Fibroblast of gingiva (primary cell): ENCODE measurements at places on chromosomes 6 and 20.
A peak's percentile ranks its signal among the peaks of the same experiment; 100 is the strongest.

DNA sequence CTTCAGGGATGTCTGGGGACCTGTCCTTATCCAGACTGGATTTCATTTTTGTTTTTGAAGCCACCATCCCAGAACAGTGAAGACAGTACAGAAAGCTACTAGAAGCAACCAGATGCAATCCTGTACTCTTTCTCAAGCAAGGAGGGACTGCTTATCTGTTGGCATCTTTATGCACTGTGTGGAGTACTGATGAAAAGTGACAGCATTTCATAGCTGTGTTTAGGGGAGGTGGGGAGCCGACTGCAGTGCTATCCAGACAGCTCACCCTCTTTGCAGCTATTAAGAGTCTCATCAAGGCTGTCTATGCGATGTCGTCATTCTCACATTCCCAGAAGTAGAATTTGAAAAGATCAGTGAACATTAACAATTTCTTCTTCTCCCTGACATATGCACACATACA is 5.5 kb downstream of the ZDHHC14 start:
- DNase-seq = no peak

GRCh38 chr6:17740559-17741220 is 34.0 kb upstream of the NUP153 start:
- DNase-seq = no peak

GRCh38 chr20:1414982-1415381 is 22.1 kb upstream of the FKBP1A start:
- peak; percentile 53 for DNase-seq

DNA sequence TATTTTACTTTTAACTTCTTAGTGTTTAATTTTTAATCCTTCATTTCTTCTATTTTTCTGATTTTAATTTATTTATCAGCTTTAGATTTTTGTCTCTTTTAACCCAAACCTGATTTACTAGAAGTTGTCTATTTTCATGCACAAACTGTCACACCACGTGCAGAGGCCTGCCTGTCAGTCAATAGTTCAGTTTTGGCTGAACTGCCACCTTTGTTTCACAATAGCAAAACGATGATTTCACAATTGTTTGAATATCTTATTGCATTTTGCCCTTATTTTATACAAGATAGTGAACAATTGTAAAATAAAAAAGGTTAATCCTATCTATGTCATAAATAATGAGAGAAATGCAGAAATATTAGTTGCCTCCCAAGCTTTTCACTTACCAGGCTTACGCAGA is 24.0 kb upstream of the PPP1R3G start:
- no peak for DNase-seq

DNA sequence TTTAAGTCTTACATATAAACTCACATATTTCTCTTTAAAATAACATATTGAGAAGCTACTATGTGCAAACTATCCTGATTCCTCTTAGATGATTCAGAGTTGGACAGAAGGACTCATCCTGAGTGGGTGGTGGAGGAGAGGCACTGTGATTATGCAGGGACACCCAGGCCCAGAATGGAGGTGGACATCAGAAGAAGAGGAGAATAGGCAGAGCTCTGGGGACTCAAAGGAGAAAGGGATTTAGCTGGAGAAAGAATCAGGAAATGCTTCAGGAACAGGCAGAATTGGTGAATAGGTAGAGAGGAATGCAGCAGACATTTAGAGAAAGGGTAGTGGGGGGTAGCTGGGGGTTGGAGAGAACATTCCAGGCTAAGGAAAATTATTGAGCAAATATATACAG is 17.4 kb downstream of the RCAN2 start:
- no peak for DNase-seq

- DNase-seq = no peak
Observed at GRCh38 chr6:14789996-14790395, 455.9 kb upstream of the JARID2 start.

- no peak for DNase-seq
Observed at GRCh38 chr6:93040375-93040774, 379.0 kb downstream of the EPHA7 start.

GRCh38 chr6:155448668-155449449 is 6.8 kb downstream of the NOX3 start:
- DNase-seq = no peak

DNA sequence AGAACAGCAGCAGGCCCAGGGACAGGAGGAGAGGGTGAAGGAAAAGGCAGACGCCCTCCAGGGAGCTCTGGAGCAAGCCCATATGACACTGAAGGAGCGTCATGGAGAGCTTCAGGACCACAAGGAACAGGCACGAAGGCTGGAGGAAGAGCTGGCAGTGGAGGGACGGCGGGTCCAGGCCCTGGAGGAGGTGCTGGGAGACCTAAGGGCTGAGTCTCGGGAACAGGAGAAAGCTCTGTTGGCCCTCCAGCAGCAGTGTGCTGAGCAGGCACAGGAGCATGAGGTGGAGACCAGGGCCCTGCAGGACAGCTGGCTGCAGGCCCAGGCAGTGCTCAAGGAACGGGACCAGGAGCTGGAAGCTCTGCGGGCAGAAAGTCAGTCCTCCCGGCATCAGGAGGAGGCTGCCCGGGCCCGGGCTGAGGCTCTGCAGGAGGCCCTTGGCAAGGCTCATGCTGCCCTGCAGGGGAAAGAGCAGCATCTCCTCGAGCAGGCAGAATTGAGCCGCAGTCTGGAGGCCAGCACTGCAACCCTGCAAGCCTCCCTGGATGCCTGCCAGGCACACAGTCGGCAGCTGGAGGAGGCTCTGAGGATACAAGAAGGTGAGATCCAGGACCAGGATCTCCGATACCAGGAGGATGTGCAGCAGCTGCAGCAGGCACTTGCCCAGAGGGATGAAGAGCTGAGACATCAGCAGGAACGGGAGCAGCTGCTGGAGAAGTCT is 25.5 kb downstream of the C20orf173 start:
- DNase-seq = no peak

GRCh38 chr6:105893741-105894140 is 192.4 kb upstream of the PRDM1 start:
- no peak for DNase-seq

- peak; percentile 33 for DNase-seq
Observed at GRCh38 chr6:85677234-85677956, 34.7 kb upstream of the SYNCRIP start.

DNA sequence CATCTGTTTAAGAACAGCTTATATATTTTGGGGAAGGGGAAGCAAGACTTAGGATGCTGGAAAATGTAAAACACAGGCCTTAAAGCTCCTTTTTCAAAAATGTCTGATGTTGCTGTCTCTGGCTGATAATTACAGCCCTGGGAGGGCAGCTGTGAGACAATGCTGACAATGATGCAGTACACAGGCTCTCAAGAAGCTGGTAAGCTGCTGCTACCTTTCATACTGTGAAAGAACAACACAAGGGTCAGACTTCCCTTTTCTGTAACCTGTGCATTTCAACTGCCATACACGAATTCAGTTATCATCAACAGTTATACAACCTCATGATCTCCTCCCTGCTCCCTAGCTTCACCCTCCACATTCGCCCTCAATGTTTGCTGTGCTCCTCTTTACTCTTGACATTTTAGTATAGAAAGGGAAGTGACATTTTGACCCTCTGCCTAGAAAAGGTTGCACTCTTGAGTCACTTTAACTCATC is 25.2 kb downstream of the MAP7 start:
- DNase-seq = no peak

GRCh38 chr6:115908906-115909559 is 151.7 kb downstream of the FRK start:
- no peak for DNase-seq

- no peak for DNase-seq
Observed at GRCh38 chr20:137668-138490, 4.5 kb upstream of the DEFB126 start.

DNA sequence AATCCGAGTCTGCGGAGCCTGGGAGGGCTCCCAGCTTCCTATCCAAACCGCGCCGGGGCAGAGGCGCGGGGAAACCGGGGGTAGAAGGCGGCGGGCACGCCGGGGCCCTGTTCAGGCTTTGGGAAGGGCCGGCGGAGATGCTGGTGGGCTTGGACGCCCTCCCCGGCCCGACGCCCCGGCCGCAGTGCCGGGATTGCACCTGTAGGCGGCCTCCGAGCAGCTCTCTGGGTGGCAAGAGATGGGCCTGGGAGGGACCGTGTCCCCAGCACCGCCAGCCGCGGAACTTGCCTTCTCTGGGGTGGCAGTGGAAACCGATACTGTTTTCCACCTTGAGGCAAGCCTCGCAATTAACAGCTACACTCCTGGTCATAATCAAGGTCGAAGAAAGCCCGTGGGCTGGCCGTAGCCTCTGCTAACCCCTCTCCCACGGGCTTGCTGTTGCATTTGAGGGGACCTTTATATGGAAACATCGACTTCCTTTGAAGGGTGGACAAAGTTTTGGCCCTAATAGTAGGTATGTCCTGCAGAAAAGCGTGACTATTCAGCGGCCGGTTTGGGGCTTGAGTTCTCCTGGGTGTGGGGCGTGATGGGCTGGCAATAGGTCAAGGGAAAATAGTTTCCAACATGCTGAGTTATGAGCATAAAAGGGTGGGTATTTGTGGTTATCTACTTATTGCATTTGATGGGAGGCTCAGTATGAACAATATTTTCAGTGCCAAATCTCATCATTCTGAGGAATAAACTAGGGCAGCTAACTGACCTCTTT is 1.1 kb upstream of the JAG1 start:
- peak; percentile 70 for DNase-seq

DNA sequence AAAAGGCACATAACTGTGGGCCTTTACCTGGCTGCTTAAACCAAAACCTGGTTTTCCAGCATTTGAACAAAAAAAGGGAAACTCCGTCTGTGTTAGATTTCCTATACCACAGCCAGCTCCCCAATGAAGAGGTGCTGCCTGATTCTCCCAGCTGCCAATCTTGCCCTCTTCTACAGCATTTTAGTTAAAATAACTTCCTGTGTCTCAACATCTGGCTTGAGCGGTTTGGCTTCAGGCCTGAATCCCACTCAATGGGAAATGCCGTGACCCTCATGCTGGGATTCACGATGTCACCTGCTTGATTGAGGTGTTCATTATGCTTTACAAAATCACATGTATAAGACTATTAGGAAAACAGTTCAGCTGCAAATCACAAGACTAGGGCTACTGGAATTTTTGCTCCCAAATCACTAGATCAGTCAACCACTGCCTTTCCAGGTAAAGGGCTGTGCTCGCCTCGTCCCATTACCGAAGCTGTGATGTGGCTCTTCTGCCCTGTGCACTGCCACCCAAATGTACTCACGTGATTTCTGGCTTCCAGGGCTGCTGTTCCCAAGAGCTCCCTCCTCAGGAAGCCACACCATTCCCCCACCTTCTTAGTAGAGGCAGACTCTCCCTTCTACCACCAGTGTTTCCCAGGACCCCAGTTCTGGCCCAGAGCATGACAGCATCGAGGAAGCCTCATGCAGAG is 94.6 kb downstream of the PSMG4 start:
- no peak for DNase-seq

DNA sequence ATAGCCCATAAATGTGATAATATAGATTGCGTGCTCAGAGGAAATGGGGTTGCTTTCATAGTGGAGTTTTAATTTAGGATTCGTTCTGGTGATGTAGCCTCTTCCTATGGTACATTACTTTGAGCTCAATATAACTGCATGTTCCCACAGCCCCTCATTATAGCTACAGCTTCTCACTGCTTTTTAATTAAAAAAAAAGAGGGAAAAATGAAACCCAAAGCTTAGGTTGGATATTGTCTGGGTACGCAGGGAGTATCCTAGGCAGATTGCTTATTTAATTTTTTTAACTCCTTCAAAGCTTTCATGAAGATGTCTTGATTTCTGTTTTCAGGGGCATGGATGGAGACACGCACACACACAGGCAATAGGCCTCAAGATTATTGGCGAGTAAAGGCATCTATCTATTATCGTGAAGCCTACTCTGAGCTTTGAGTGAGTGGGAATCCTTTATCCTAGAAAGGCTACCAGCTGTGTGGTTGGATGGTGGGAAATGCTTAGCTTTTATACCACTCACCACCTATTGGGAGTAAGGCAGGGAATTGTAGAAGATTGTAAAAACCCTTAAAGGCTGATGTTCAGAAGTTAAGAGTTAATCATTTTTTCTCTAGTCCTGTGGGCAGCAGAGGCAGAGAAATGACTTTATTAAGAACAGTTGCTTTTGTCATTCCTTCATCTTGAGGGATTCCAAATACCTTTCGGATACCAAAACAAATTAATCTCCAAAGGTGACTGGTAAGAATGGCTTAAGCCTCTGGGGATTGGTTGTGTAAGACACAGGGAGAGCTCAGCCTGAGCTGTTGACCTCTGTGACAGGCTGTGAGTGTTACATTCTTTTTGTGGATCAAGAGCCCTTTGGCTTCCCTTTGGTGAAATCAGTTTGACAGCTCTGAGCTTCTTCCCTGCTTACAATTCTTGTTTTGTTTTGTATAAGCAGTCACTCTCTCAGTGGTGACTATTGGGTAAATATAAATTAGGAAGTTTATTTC is 33.4 kb downstream of the CTNNBL1 start:
- DNase-seq = peak; percentile 22

DNA sequence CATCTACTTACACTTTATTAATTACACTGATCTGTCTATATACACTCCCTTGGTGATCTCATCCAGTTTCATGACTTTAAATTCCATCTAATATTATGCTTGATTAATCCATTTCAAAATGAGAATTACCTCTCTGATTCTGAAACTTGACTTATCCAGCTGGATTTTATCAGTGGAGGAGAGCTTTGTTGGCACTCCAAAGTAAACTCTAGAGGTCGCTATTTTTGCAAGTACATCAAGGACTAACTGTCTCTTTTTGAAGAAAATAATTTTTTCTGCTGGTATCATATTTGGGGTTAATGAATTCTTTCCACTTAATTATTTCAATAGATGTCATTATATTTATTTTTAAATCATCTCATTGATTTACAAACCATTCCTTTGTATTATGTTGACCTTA is 630.3 kb upstream of the MAN1A1 start:
- DNase-seq = no peak

DNA sequence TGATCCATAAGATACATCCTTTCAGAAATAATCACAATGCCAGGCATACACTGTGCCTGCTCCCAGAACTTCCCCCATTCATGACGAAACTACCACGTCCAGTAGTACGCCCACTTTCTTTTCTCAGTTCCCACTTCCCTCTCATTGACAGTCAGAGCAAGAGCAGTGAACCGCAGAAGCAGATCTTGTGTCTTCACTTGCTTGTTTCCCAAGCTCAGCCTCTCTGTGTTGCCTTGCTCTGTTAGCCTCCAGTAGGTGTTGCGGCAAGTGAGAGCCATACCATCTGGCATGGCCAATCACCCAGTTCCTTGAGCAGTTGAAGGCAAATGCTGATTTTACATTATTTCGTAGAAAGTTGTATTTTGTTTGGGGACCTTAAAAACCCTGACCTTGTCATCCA is 11.7 kb downstream of the UST start:
- no peak for DNase-seq

- DNase-seq = no peak
Observed at GRCh38 chr6:141133346-141133745, 999.4 kb upstream of the GJE1 start.

- no peak for DNase-seq
Observed at GRCh38 chr20:23085436-23086055, 578 bp downstream of the CD93 start.

GRCh38 chr6:35731414-35731735 is 5.5 kb upstream of the ARMC12 start:
- DNase-seq = peak; percentile 89

- DNase-seq = peak; percentile 87
Observed at GRCh38 chr6:81767163-81767891, 14.8 kb upstream of the TENT5A start.

- no peak for DNase-seq
Observed at GRCh38 chr20:62301111-62301668, 1.6 kb upstream of the ADRM1 start.

- DNase-seq = no peak
Observed at GRCh38 chr6:167747645-167748044, 79.1 kb upstream of the AFDN start.
